ENCODE measurements at places on chromosomes 7 and 10. TPM values are rescaled to one million over a fixed set of nuclear protein-coding genes. Genes with fewer than 3 reads are reported as not detected.

GRCh38 chr10:103184615-103185014 lies 8.5 kb downstream of the NT5C2 start:
- H3K27ac ChIP-seq: peak overlapping the region; percentile 86
- H3K27me3 ChIP-seq: no peaks in the 10 kb centered on the region
- H3K4me1 ChIP-seq: peaks cover 37% of the 10 kb centered on the region
- DNase-seq: no peak

GRCh38 chr10:99924451-99925255 lies 85.1 kb downstream of the DNMBP start:
- H3K4me1 ChIP-seq: peaks cover 62% of the 10 kb centered on the region
- peak overlapping the region; percentile 55 for H3K27ac ChIP-seq
- no peaks in the 10 kb centered on the region for H3K27me3 ChIP-seq

The COL1A2 gene
- 2,739 TPM for total RNA-seq

The AKR1C4 gene
- total RNA-seq: not detected

The SCART1 gene
- total RNA-seq: 4.7 TPM
